ENCODE measurements at places on chromosomes 6 and 20. TPM values are rescaled to one million over a fixed set of nuclear protein-coding genes. Genes with fewer than 3 reads are reported as not detected.
A peak's percentile ranks its signal among the peaks of the same experiment; 100 is the strongest.

DNA sequence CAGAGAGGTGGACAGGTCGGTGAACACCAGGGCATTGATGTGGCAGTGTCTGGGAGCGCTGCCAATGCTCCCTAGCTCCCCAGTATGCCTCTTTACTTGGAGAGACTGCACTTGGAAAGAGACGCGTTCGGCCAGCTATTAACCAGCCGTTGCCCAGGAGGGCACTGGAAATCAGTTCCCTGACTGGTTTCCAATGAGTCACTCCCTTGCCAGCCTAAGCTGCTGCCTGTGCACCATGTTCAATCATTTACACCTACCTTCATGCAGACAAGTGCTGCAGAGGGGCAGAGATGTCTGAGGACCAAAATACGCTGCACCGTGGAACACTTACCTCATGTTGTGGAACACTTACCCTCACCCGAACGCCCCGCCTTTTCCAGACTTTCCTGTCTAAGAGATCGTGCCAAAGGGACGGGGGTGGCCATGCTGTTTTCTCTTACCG is 151.6 kb downstream of the SOBP start:
- DNase-seq: no peak

DNA sequence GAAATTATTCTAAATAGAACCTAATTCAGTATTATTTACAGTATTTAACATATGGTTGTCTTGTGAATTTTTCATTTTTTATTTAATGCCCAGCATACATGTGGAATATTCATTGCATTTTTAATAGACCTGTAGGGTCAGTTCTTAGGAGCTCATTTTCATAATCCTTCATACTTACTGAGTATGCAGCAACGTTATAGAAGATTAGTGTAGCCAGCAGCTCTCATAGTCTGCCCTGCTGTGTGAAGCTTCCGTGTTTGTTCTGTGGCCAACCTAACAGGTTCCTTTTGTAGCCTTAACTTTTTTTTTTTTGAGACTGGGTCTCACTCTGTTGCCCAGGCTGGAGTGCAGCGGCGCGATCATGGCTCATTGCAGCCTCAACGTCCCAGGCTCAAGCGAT is 261.4 kb downstream of the ARID1B start:
- no peak for DNase-seq

DNA sequence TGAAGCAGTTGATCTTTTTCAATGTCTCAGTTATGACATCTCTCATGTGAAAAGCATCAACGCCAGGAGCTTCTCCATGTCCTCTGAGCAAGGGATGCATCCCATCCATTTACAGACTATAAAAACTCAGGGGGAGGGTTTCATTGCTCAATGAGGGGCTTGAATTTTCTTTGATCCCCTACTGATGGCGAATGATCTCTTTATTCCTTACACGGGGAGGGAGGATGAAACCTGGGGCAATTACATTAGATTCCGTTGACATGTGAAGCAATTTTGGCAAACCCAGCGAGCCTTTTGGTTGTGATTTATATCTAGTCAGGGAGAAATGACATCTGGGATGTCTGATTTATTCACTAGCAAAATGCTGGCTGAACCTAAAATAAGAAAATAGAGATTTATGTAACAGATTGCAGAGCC is 268.9 kb downstream of the HIVEP2 start:
- DNase-seq: no peak

DNA sequence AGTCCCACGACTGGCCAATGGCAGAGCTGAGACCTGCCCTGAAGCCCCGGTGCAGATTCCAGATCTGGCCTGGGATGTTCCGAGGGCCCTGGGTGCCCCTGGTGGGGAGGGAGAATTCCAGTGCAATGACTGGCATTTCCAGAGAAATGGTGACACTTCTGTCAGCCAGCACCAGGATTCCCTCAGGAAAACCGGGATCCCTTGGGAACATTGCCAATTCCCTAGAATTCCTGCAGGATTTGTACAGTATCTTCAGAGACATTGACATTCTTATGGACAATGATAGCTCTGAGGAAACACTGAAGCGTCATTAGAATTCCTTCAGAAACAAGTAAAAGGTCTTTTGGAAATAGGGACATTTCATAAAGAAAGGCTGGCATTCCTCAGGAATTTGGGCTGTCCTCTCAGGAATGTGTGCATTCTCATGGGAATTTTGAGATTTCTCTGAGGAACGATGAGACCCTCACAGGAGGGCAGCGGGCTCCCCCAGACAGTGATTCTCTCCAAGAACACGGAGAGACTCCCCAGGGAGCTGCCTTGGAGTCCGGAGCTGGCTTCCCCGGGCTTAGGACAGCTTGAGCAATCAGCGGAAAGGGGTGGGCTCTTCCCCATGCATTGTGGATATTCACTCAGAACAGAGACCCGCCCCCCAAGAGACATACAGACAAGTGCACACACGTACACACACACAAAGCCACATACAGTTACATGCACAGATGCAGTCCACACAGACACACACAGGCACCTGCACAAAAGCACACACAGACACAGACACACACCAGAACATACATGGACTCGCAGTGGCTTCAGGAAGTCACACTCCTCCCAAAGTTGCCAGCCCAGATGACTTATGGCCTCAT is 35.2 kb upstream of the BPIFA2 start:
- DNase-seq: no peak

GMPR gene
- 5.6 TPM for total RNA-seq

DNA sequence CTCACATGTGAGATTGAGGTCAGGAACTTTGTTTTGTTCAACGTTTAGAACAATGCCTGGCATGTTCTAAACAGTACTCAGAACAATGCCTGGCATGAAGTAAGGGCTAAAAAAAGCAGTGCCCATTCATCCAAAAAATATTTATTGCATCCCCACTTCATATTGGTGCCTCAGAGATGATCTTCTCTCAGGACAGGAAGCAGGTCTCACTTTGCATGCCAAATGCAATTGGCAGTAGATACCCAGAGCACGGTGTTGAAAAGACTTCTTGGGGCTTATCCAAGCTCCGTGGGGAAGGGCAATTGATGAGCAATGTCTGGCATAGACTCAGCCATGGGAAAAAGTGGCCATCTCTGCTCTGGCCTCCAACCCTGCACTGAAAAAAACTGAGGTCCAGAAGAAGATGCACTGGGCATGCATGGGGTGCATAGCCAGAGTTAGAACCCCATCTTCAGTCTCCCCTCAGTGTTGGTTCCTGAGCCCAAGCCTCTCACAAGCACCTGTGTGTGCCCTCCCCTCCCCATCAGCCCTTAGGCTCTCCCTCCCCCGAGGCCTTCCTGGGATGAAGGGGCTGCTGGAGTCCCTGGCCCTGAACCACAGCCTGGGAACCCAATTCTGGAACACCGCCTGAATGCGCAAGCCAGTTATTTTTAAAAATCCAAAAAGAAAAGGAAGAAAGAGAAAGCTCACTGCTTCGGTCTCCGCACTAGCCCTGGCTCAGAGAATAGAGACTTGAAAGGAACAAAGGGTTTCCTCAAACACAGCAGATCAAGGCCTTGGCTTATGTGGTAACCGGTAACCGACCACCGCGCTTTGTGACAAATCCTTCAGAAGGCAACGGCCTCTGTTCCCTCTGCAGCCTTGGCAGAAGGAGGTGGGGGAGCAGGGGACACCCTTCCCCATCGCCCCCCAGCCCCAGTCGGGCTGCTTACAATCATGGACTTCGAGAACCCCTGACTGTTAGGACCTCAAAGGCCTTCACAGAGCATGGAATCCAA is 78.5 kb upstream of the SIRPA start:
- DNase-seq: no peak

- DNase-seq: no peak
Measured at GRCh38 chr6:130574146-130574545, 208.3 kb downstream of the TMEM200A start.

DNA sequence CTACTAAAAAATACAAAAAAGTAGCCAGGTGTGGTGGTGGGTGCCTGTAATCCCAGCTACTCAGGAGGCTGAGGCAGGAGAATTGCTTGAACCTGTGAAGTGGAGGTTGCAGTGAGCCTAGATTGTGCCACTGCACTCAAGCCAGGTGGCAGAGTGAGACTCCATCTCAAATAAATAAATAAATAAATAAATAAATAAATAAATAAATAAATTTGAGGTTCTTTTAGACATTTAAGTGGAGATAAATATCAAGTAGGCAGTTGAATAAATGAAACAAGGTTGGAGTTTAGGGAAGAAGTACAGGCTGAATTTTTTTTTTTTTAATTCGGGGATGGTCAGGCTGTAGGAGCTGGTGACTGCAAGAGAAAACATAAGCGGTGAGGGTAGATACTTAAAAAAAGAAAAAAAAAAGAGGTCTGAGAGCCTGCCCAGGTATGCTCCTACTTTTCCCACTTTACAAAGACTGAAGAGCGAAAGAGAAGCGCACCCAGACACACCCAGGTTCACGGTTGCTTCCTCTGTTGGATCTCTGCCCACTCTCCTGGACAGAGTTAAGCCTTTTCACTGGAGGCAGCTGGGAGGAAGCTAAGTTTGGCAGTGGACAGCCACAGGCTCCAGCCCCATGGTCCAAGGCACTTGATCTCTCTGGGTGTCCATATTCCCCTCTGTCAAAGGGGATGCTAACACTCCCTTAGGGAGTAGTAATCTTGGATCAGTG is 100.9 kb upstream of the PRDM1 start:
- DNase-seq: peak; percentile 51

DLL1 gene
- total RNA-seq: 26.6 TPM

GRCh38 chr20:36856691-36857635 is 19.0 kb upstream of the TLDC2 start:
- DNase-seq: no peak

GRCh38 chr6:169988769-169989550 is 237.5 kb downstream of the ERMARD start:
- no peak for DNase-seq

DNA sequence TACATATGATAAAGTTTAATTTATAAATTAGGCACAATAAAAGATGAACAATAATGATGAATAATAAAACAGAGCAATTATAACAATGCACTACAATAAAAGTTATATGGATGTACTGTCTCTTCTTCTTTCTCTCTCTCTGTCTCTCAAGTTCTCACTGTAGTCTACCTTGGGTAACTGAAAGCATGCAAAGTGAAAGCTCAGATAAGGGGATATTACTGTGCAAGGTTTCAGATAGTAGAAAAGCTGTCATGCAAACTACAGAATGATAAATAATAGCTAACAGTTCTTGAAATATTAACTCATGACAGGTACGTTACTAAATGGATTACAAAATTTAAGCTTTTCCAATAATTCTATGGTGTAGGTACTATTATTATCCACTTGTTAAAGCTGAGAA is 311.9 kb upstream of the PRDM1 start:
- DNase-seq: no peak

- no peak for DNase-seq
Measured at GRCh38 chr20:8020314-8021079, 936 bp upstream of the TMX4 start.

DNA sequence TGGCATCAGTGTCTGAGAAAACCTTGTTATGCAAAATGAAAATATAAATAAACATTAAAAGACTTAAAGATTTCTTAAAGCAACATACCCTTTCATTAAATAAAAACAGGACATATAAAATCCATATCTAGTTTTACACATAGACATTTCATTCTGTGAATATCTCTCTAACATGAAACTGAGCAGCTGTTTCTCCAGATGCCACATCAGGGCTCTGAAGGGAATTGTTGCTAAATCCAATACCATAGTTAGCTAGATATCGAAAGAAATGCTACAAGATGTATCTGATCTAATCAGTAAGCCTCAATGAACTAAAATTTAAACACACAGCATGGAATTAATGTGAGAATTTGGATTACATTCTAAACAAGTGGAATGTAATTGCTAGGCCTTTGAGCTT is 74.5 kb downstream of the SAMD5 start:
- DNase-seq: no peak

LY6G6C gene
- total RNA-seq: not detected

GRCh38 chr6:125867483-125867942 is 76.8 kb downstream of the NCOA7 start:
- no peak for DNase-seq

DNA sequence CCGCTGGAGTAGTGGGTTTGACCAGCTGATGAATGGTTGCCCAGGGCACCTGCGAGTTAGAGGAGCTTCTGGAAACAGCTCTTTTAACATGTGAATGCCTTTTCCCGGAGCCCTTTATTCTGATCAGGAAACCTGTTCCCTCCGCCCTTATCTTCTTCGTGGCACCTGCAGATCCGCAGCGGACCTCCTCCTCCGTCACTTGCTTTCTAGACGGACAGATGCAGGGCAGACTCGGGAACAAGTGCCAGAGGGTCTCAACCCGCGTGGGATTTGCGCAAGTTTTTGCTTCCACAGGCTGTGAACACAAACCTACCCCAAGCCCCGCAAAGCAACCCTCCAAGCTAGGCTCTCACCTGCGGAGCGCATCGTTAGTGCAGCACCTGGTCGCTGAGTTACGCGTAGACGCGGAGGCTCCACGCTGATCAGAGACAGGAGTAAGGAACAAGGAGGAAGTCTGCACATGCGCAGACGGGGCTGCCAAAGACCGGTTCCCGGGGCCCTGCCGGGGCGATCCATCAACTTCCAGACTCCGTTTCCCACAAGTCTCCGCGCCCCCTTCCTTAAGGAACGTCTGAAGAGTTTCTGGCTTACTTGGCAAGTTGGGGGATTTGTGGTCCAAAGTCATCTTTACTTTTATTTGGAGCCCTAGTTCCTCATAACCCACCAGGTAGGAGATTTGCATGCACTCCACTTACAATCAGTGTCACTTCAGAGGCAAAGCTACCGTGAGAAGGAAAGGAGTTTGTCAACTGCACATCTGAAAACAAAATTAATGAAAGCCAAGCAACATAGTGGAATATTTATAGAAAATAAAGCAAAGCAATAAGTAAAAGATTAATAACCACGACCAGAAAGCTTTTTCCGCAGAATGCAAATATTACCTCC is 52.7 kb upstream of the ELMO2 start:
- DNase-seq: peak; percentile 64

DNA sequence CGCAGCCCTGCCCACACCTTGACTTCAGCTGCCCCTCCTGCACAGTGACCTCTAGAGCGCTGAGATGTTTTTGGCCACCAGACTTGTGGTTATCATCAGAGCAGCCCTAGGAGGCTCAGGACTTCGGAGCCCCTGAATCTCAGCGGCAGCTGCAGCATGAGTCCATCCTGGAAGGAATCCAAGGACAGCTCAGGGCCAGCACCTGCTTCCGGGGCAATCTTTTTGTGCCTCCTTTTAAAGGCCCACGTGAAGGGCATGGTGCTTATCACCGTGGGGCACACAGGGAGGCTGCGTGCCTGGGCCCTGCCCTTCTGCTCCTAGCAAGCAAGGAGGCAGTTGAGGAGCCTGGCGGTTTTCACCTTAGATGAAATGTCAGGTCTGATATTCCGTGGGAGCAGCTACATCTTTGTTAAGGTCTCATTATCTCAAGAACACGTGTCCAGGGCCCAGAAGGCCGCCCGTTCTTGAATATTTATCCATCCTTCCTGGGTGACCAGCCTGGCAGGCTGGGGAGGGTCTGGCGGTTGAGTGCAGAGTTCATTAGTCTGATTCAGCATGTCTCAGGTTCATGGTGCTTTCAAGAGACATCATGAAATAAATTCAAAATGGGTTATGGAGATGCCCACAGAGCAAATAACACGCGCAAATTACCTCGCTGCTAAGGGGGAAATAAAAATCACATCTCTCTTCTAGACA is 392.4 kb downstream of the TAF4 start:
- no peak for DNase-seq

DNA sequence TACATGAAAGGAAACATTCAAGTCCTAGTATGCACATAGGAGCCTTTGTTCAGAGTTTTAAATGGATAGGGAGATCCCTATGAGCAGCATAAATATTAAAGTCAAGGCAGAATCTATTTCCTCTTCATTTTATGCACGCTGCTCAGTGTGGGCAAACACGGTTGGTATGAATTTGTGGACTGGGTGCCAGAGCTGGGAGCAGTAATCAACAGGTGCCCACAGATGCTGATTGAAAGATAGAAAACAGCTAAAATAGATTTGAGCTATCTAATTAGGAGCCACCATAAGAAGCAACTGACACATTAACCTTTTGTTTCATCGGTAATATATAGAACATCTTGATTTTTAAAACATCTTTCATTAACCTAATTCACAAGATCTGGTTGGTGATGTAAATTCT is 175.5 kb downstream of the EYS start:
- DNase-seq: no peak

CD24 gene
- total RNA-seq: 1,898 TPM
